ENCODE measurements at places on chromosomes 7 and 10.

- H3K4me3 ChIP-seq: no peak overlapping the region
- DNase-seq: peak; percentile 58
Measured at GRCh38 chr10:103481974-103482531, 3.0 kb upstream of the CALHM3 start.

GRCh38 chr10:114634609-114634979 is 23.5 kb downstream of the ABLIM1 start:
- peaks cover 26% of the 10 kb centered on the region for H3K27me3 ChIP-seq
- no peak overlapping the region for H3K4me3 ChIP-seq
- no peak overlapping the region for H3K27ac ChIP-seq
- no peaks in the 10 kb centered on the region for H3K36me3 ChIP-seq

DNA sequence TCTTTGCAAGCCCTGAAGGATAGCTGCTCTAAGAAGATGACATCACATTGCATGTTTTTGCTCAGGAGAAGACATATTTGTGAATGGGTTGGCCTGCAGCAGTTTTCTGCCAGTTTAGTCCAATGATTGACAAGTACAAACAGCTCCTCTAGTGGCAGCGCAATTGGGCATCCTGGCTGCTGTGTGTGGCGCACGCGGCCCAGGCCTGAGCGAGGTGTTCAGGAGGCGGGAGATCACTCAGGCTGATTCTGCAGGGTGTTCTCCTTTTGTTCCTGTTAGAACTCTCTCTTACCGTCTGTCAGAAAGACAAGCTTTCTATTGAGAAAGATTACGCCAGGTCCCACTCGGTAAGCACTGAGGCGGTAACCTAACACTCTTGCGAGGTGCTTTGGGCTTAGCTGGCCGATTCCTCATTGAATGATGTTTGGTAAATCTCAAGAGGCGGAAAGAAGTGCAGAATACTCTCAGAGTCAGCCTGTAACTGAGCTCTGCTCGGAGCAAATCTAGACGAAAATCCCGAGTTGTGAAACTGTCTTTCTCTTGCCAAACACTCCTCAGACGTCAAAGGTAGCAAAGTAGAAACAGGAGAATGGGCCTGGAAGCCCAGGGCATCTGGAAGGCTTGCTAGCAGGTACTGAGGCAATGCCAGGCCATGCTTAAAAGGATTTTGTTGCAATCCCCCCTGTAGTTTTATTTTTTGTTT is 219.2 kb upstream of the BMPER start:
- H3K27ac ChIP-seq: no peak overlapping the region
- H3K4me3 ChIP-seq: no peak overlapping the region
- H3K27me3 ChIP-seq: no peaks in the 10 kb centered on the region
- no peaks in the 10 kb centered on the region for H3K4me1 ChIP-seq
- no peaks in the 10 kb centered on the region for H3K36me3 ChIP-seq
- no peak for DNase-seq

- H3K27ac ChIP-seq: no peak overlapping the region
- no peaks in the 10 kb centered on the region for H3K27me3 ChIP-seq
- no peak overlapping the region for H3K4me3 ChIP-seq
- DNase-seq: no peak
- H3K36me3 ChIP-seq: no peaks in the 10 kb centered on the region
- no peaks in the 10 kb centered on the region for H3K4me1 ChIP-seq
Measured at GRCh38 chr10:64261092-64261491, 739.9 kb downstream of the REEP3 start.

DNA sequence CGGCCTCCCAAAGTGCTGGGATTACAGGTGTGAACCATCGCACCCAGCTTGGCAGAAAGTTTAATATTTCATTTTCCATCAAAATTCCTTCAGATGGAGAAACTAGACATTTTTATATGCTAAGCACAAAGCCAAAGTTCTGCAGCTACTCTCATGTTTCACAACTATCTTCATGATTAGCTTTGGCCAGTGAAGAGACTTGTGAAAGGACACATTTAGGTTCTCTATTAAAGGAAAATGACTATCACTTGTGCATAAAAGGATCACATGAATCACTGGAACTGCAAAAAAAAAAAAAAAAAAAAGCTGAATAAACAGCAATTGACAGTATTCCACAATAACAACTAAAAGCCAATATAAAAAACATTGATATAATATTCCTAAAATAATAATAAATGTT is 16.2 kb downstream of the FGFBP3 start:
- H3K4me1 ChIP-seq: no peaks in the 10 kb centered on the region
- H3K27ac ChIP-seq: no peak overlapping the region
- no peak overlapping the region for H3K4me3 ChIP-seq
- no peaks in the 10 kb centered on the region for H3K27me3 ChIP-seq

DNA sequence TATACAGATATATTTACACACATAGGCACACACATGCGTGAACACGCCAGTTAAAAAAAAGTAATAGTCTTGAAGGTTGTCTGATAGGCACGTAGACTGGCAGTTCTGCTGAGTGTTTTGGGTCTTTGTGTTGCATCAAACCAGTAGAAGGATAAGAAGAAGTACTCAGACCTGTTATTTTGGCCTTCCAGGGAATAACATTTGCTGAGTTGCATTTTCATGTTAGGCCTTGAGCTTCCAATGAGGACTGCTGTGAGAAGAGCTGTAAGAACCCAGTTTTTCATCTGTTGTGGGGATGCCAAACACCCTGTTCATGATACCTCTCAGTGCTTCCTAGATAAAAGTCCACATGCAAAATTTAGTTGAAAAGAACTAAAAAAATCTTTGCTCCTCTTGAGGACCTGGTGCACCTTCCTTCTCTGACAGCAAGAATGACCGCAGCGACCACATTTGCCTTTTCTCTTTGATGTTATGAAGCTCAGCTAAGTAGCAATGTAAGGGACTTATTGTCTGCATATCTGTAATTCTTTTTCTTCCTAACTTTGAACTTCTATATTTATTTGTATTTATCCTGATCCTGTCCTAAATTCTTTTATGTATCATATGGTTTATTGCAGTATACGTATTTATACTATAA is 27.2 kb downstream of the HIPK2 start:
- DNase-seq: no peak
- no peaks in the 10 kb centered on the region for H3K27me3 ChIP-seq
- H3K4me3 ChIP-seq: no peak overlapping the region

- no peaks in the 10 kb centered on the region for H3K27me3 ChIP-seq
- H3K4me3 ChIP-seq: no peak overlapping the region
- H3K4me1 ChIP-seq: peaks cover 6% of the 10 kb centered on the region
- no peak overlapping the region for H3K27ac ChIP-seq
- H3K36me3 ChIP-seq: no peaks in the 10 kb centered on the region
Measured at GRCh38 chr7:25557379-25557917, 329.2 kb upstream of the NPVF start.
